ENCODE measurements at places on chromosomes 4 and X. TPM values are rescaled to one million over a fixed set of nuclear protein-coding genes. Genes with fewer than 3 reads are reported as not detected.
A peak's percentile ranks its signal among the peaks of the same experiment; 100 is the strongest.

FAM241A gene
- total RNA-seq, result 8.8 TPM

GRCh38 chr4:12120968-12121367 lies 692.3 kb upstream of the HS3ST1 start:
- DNase-seq, result no peak

DNA sequence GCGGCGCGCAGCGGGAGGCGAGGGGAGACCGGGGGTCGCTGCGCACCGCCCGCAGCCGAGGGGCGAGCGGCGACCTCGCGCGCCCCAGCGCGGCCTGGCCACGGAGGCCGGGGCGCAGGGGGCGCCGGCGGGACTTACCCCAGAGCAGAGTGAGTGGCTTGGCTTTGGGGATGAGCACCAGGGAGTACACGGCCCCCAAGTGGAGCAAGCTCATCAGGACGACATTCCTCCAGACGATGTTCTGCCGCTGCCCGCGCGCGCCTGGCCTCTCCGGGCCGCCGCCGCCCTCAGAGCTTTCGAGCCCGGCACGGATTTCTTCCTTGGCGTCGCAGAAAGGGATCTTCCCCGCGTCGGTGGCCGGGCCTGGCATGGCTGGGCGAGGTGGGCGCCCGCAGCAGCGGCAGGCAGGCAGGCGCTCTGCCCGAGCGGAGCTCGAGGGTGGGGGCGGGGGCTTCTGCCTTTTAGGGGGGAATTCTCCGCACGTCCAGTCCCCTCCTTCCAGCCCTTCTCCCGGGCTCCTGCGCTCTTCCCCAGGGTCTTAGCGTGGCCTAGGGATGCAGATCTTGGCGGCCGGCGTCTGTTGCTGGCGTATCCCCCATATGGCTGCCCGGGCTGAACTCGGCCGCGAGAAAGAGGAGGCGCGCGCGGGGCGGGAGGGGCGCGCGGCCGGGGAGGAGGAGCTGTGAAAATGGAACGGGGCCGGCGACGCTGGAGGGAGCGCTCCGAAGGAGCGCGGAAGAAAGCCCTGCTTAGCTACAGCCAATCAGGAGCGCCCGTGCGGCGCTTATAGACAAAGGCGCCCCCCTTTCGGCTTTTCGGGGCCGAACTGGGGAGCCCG lies at the start of gene SCD5:
TSS of gene SCD5 (minus strand) at position 629 of the 838 bp plus-strand sequence. CDS start at position 370, 259 bp downstream.
- peak; percentile 87 for DNase-seq

GRCh38 chr4:48242511-48243195 lies 27.0 kb downstream of the TEC start:
- no peak for DNase-seq

DNA sequence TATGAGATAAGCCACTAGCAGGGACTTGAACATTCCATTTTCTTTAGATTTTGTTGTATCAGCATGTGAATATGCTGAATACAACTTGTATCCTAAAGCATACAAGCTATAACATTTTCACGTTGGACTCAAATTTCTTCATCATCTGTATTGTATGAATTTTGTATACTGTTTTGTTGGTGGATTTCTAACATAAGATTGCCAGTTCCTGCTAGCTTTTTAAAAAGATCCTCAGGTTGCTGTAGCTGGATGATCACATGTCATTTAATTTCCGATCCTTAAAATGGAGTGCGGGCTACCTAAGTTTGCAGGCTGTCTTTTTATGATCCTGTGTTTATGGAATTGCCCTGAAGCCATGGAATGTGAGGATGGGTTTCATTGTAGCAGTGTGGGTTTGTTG lies 6.9 kb downstream of the PDLIM5 start:
- no peak for DNase-seq

EXOC1L gene
- not detected for total RNA-seq

GRCh38 chrX:2697306-2697705 lies 6.2 kb downstream of the CD99 start:
- DNase-seq, result no peak

- DNase-seq, result no peak
Observed at GRCh38 chrX:70485466-70485865, 40.8 kb downstream of the DLG3 start.

DNA sequence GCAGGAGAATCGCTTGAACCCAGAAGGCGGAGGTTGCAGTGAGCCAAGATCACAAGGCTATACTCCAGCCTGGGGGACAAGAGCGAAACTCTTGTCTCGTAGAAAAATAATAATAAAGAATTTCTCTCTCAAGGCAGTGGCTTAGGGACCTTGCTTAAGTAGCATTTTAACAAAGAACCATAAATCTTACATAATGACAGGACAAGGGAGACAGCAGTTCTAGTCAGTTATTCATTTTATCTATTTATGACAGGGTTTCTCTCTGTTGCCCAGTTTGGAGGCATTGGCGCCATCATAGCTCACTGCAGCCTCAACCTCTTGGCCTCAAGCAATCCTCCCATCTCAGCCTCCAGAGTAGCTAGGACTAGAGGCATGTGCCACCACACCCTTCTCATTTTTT lies 31.9 kb upstream of the NOCT start:
- DNase-seq, result no peak

C4orf36 gene
- 0.78 TPM for total RNA-seq

GRCh38 chrX:132831336-132831973 lies 127.0 kb downstream of the HS6ST2 start:
- DNase-seq, result no peak

SOWAHB gene
- not detected for total RNA-seq

MAGIX gene
- total RNA-seq, result 4.3 TPM

GRCh38 chrX:150772150-150772970 lies 79.2 kb downstream of the MTMR1 start:
- DNase-seq, result peak; percentile 88

DNA sequence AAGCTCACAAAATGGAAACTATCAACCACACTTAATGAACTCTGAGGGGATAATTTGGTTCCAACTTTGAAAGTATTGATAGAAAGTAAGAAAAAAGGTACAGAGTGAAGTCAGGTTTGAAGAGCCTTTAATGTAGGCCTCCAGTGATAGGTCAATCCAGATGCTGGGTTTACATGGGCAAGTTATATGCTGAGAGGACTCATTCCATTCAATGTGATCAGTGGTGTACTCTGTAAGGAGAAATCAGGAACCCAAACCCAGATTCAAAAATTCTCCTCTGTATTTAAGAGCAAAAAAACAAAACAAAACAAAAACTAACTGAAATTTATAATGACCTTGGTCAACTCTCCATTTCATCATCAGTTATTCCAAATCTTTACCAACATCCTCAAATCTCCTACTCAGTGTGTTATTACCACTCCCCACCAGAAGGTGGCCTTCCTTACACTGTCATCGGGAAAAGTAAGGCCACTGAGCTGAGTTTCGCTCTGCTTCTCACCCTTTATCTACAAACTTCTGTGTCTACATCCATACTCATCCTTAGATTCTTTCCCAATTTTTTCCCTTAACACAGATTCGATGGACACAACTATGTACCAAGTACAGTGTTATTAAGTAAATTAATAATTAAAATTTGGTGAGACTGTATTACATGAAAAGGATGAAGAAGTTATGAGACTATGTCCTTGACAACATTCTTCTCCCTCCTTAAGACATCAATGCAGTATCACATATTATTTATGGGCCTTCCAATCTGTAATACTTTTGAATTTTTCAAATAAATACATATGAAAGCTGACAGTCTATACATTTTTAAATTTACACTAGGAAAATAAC lies 88.3 kb downstream of the ZAR1 start:
- no peak for DNase-seq

- DNase-seq, result no peak
Observed at GRCh38 chr4:7792616-7793015, 147.0 kb downstream of the AFAP1 start.

- DNase-seq, result no peak
Observed at GRCh38 chrX:125340490-125340889, 20.8 kb downstream of the TEX13C start.

DNA sequence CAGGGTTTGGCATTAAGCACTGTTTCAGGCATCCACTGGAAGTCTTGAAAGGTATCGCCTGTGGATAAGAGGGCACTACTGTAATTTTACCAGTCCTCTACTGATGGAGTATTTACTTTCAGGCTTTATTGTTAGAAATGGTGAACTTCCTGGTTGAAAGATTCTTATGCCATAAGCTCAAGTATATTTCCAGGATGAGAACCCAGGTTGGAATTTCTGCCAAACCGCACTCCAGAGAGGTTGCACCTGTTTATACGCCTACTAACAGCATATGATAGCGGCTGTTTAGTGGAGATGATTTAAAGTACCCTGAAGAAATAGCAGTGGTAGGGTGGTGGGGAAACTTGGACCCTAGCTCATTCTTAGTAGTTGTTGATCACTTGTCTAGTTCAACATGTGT lies 9.9 kb downstream of the FNIP2 start:
- no peak for DNase-seq

Measured in Right ventricle myocardium inferior (tissue), 1 donor.